Activated CD8-positive, alpha-beta memory T cell treated with anti-CD3 and anti-CD28 coated beads for 48 hours (primary cell): ENCODE measurements at places on chromosomes 7 and 10.

DNA sequence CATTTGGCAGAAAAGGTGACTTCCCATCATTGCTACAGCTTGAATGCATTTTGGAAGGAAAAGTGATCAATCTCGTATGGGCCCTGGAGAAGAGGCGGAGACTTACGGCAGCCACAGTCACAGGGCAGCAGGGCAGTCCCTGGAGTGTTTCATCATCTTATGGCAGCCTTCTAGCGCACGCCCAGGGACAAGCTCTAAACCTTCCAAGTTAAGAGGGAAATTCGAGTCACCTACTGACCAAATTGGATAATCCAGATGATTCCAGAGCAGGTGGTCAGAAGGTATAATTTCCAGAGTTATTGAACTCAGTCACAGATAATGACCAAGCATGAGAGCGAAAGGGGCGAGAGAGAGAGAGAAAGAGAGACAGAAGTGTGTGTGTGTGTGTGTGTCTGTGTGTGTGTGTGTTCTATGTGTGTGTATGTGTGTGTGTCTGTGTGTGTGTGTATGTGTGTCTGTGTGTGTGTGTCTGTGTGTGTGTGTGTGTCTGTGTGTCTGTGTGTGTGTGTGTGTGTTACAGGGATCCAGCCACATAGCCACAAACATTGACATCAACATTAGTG lies 123.7 kb upstream of the ADAM12 start:
- DNase-seq = no peak

DNA sequence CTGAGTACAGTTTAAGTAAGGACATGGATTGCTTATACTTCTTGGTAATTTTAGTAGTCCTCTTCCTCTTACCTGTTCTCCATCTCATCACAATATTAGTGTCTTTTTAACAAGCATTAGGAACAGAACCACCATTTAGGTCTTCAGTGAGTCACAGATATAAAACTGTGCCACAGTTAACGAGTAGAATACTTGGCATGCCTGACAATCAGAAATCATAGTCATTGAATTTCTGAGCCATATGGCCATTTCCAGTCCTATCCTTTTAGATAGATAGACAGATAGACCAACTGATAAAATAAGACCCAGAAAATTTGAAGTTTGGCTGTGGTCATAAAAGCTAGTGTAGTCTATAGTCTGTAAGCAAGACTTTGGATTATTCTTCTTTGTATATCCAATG lies 71.1 kb downstream of the GBF1 start:
- DNase-seq = no peak

DNA sequence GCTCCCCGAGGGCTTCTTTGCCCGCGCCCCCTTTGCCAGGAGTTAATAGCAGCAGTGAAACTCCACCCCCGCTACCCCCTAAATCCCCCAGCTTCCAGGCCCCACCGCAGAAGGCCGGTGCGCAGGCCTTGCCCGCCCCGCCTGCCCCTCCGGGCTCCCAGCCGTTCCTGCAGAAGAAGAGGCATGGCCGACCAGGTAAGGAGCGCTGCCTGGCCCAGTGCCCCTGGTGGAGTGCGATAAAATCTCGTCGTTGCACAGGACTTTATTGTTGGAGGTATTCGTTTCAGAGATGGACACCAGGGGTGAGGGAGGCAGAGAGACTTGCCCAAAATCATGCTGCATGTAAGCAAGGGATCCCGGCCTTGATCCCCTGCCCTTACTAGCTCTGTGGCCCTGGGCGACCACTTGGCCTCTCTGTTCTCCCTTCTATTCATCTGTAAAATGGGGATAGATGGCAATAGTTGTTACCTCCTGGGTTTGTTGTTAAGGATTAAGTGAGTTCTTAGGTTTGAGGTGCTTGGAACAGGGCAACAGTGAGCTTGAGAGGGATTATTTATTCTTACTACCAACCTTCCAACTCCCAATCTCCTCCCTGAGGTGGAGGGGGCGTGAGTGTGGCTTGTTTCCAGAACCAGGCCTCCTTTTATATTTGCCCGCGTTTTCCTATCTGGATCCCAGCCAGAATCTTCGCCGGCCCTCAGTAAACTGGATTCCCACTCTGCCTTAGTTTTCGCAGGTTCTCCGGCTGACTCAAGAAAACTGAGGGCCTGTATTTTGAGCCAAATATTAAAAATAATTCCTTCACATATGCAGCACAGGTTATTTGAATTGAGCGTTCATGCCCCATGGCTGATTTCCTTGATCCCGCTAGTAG lies 78.3 kb downstream of the WIPF3 start:
- no peak for DNase-seq

- no peak for DNase-seq
Observed at GRCh38 chr10:4820804-4821401, 5.1 kb upstream of the AKR1E2 start.

GRCh38 chr7:150974468-150975391 lies 3.4 kb downstream of the KCNH2 start:
- DNase-seq = peak; percentile 42

- no peak for DNase-seq
Observed at GRCh38 chr7:9625953-9626352, 1192.5 kb downstream of the NXPH1 start.

- DNase-seq = no peak
Observed at GRCh38 chr7:35992436-35992835, 160.6 kb upstream of the EEPD1 start.

GRCh38 chr7:142782922-142783900 lies 12.4 kb downstream of the PRSS2 start:
- DNase-seq = no peak

DNA sequence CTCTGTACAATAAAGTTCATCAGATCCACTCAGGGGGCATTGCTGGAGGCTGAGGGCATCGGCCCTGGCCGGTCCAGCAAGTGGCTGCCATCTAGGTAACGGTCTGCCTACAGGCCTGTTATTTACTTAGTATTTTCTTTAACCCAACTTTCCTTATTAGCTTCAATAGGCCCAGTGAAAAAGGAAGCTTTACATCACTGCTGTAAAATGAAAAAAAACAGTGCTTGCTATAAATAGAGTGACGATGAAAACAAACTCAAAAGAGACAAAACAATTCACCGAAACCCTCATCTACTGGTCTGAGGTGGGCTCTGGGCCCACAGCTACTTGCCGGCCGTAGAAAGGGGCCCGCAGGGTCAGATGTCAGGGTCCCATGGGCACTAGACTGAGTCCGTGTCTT lies 192.5 kb downstream of the ELFN1 start:
- DNase-seq = no peak

DNA sequence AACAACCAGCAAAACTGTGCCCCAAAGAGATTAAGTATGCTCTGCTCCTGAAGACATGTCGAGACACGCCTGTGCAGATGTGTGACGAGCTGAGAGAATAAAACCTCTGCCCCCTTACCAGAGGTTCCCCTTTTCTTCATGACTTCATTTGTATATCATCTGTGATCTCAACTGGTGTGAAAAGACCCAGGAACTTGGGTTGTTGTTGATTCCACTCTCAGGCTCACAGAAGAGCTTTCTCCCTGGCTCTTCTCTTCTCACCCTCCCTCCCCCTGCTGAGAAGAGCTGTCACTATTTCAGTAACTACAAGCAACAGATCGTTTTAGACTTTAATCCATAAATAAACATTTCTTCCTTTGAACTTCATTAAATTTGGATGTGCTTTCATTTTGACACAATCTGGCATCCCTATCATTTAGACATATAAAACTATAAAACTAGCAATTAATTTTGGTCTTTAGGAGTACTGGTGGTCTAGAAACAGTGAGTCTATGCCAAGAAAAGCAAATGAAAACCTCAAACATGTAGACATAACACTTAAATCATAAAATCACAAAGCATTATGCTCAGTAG lies 179.3 kb upstream of the FZD8 start:
- no peak for DNase-seq

DNA sequence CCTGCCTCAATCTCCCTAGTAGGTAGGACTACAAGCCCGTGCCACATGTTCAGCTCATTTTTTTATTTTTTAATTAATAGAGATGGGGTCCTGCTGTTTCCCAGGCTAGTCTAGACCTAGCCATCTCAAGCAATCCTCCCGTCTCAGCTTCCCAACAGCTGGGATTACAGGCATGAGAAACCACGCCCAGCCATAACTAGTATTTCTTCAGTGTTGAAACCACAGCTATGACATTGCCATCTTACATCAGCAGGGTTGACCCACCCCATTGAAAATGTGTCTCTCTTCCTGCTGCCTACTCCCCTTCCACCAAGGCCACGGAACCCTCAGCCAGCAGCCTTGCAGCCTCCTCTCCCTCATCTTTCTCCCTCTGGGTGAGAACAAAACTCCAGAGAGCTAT lies 62.1 kb upstream of the ZNF746 start:
- no peak for DNase-seq

DNA sequence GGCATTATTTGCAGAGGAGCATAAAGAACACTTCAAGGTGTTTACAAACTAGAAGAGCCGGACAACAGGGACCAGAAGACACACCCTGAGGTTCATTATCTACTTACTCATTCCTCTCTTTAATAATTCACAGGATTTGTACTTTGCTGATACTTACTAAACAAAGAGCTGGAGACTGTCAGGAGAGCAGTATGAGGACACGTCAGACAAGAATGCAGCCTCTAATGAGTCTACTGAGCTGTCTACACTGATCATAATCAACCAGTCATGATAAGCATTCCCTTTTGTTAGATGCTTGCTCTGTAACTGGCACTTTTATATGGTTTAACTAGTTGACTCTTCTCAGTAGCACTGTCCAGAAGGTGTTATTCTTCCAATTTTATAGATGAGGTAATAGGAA lies 243.3 kb upstream of the CDC14C start:
- no peak for DNase-seq

DNA sequence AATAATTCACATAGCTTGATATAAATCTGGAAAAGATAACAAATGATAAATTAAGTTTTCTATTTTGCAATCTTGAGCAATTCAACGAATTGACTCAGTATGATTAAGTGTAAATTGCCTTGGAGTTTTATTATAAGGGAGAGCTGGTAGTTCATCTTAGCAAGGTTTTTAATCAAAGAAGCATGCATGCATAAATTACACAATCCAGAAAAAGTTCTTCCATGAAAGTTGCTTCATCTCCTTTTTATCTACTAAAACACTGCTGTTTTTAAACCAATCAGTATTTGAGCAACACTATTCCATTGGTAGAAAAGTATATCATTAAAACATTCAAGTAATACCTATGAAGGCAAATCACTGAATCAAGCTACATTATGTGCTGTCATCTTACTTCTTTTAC lies 47.6 kb downstream of the POT1 start:
- no peak for DNase-seq

DNA sequence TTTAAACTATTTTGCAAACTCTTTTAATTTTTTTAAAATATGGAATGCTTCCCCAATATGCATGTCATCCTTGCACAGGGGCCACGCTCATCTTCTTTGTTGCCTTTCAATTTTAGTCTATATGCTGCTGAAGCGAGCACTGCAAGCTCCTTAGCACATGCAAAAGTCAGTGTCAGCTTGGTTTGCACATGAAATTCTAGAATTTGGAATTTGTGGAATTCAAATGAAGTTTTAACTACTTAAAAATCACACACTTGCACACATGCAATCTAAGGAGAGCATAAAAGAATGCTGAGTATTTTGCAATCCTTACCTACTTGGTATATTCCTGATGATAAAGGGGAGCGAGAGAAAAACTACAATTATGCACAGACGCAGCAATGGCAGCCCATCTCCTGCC lies 78.3 kb upstream of the ATP6V0A4 start:
- no peak for DNase-seq

GRCh38 chr10:98269435-98269912 lies 1.5 kb upstream of the LOXL4 start:
- DNase-seq = no peak

- no peak for DNase-seq
Observed at GRCh38 chr10:118993214-118993613, 36.3 kb upstream of the NANOS1 start.

DNA sequence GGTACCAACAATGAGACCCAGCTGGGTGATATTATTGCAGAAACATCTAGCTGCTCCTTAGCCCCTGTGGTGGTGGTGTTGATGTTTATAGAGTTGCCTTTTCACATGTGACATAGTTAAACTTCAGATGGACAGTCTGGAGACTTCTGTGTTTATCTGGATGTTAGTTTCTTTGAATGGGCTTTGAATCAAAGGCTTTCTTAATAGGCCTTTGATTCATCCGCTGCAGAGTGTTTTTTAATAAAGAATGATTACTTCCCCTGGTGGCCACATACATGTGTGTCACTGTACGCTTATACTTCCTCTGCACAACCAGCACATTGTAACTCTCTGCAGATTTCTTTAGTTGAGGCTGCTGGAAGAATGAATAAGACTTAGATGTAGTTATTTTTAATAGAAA lies 221.0 kb downstream of the DYNC1I1 start:
- DNase-seq = no peak

DNA sequence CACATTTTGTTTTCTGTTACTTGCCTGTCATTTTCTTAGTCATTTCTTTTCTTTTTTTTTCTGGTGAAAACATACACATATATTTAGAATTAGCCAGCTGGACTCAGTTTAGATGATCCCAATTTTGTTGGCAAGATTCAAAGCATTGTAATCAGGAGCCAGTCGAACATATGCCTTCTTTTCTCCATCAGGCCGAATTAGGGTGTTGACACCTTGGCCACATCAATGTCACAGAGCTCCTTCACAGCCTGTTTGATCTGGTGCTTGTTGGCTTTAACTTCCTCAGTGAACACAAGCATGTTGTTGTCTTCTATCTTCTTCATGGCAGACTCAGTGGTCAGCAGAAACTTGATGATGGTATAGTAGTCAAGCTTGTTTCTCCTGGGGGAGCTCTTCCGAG lies 32.6 kb downstream of the PHF14 start:
- DNase-seq = no peak

- DNase-seq = no peak
Observed at GRCh38 chr7:33562996-33563395, 342.3 kb upstream of the BMPER start.

DNA sequence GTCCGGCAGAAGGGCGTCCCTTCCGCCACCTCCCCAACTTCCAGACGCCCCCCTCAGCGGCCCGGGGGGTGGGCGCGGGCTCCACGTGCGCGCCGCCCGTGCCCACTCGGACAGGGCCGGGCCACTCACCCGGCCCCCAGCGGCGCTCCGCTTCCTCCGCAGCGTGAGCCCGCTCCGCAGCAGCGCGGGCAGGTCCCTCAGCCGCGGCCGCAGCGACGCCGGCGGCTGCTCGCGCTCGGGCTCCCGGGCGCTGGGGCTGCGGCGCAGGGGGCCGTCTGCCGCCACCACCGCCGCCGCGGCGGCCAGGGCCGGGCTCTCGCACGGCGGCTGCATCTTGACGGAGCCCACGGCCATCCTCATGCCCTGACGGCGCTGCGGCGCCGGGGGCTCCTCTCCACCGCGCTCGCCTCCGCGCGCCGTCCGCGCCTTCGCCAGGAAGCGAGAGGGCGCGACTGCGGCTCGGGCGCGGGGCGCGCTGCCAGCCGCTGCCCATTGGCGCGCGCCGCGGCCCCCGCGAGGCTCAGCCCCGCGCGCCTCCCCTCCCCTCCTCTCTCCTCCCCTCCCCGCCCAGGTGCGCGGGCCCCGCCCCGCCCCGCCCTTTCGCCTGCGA lies at the start of gene RAPGEF5:
Gene RAPGEF5, minus strand, starts transcription at position 454 of the 610 bp plus-strand sequence. Its CDS starts 94 bp downstream, at position 360.
- DNase-seq = no peak
